PC-3 (cell line): ENCODE measurements at places on chromosomes 13 and 19. TPM values are rescaled to one million over a fixed set of nuclear protein-coding genes. Genes with fewer than 3 reads are reported as not detected.

LGALS14 gene
- not detected in 2 replicates for total RNA-seq

ZNF575 gene
- total RNA-seq = 0.98 TPM in 1 of 2 replicates, not detected in the other

GRCh38 chr13:52029569-52029968, 5.1 kb downstream of the UTP14C start:
- H3K27ac ChIP-seq = no peak overlapping the region
- H3K27me3 ChIP-seq = no peaks in the 10 kb centered on the region
- peaks cover 8% of the 10 kb centered on the region; the same call in 1 of the 2 replicates for H3K36me3 ChIP-seq

ZNF99 gene
- total RNA-seq = not detected in 2 replicates

- DNase-seq = no peak
- peaks cover 30% of the 10 kb centered on the region for H3K36me3 ChIP-seq
- no peak overlapping the region for H3K27ac ChIP-seq
Measured at GRCh38 chr19:34229721-34230120, 24.6 kb upstream of the GARRE1 start.

TRPC4 gene
- 0.22 TPM in 1 of 2 replicates, not detected in the other for total RNA-seq

GRCh38 chr19:9381361-9381785, 18.6 kb downstream of the ZNF177 start:
- DNase-seq = no peak
- no peak overlapping the region for H3K27ac ChIP-seq
- H3K4me3 ChIP-seq = no peak overlapping the region; the same call in 1 of the 2 replicates
- no peaks in the 10 kb centered on the region for H3K27me3 ChIP-seq
- no peaks in the 10 kb centered on the region for H3K4me1 ChIP-seq
